ENCODE measurements at places on chromosomes 6 and 20.

DNA sequence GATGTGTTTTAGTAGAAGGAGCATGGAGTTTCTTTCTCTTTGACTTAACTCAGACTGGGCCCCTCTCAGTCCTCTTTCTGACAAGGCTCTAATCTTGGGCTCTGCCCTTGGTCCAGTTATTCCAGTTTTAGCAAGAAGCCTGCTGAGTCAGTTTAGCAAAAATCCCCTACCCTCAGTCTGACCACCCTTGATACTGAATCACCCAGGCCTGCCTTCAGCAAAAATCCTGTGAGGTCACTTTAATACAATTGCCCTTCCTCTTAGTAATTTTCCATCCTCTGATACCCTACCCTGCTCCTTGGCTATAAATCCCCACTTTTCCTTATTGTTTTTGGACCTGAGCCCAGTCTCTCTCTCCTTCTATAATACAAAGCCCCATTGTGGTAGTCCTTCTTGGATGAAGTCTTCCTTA lies 326.7 kb upstream of the NOX3 start:
- no peak for DNase-seq

DNA sequence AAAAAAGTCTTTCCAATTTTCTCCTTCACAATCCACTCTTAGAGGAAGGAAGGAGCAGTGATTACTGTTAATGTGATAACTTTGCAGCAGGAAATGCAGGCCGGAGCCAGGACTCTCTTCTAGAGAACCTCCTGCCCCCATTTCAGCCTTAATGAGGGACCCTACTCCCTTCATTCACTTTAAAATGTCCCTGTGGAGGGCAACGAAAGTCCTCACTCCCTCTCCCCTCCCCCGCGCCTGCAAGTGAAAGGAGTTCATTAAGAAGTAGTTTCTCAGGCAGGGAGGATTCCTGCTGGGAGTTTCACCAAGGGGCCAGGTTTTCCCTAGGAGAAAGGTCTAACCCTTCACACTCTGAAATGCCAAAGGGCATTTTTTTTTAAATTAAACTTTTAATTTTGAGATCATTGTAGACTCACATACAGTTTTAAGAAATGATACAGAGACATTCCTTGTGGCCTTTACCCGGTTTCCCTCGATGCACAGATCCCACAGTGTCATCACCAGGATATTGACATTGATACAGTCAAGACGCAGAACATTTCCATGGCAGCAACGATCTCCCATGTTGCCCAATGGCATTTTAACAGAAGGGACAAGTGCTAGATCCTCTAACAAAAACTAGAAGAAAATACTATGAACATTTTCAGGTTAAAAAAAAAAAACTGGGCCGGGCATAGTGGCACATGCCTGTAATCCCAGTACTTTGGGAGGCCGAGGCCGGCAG lies 6.8 kb upstream of the COMMD7 start:
- DNase-seq = no peak

- DNase-seq = peak; percentile 94
These were observed at the start of gene NAPB for GRCh38 chr20:23420943-23421931. TSS of gene NAPB (minus strand) at chr20:23421488. CDS start at chr20:23421402, 86 bp downstream.

- no peak for DNase-seq
These were observed 39.7 kb downstream of the TRAM2 start for GRCh38 chr6:52537001-52537753.

GRCh38 chr6:142399739-142400138 lies 97.9 kb downstream of the ADGRG6 start:
- no peak for DNase-seq

- DNase-seq = no peak
These were observed 3.3 kb upstream of the HDDC2 start for GRCh38 chr6:125304970-125305660.

GRCh38 chr6:30340589-30341054 lies 4.3 kb upstream of the RPP21 start:
- no peak for DNase-seq

DNA sequence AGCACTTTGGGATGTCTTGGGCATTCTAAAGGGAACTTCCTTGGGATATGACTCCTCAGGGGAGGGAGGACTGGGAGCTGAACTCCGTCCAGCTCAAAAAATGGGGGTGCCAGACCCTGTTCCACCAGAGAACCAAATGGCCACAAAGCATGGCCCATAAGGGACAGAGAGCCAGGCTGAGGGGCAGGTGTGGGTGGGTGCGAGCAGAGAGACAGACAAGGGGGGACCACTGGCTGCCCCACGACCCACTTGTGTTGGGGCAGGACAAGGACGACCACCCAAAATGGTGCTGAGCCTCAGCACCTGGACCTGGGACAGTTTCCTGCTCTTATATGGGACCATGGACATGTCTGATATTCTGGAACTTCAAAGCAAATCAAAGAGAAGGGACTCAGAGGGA lies 148.2 kb upstream of the MLN start:
- DNase-seq = no peak

DNA sequence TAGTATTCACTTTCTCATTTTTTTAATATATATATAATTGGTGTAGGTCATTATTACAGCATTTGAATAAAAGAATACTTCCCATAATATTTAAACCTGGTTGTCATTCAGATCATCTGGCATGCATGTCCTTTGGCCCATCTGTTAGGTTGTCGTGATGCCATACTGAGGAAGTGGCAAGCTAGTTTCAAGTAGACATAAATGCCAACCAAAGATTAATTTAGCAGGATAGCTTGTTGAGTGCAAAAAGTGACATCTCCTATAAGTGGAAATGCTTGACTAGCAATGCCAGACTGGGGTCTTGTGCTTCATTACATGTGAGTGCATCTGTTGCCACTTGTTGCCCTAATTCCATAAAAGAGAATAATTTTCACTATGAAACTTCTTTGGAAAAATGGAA lies 1044.7 kb downstream of the GRIK2 start:
- DNase-seq = no peak

- DNase-seq = no peak
These were observed 393.1 kb upstream of the ID4 start for GRCh38 chr6:19444041-19444440.

DNA sequence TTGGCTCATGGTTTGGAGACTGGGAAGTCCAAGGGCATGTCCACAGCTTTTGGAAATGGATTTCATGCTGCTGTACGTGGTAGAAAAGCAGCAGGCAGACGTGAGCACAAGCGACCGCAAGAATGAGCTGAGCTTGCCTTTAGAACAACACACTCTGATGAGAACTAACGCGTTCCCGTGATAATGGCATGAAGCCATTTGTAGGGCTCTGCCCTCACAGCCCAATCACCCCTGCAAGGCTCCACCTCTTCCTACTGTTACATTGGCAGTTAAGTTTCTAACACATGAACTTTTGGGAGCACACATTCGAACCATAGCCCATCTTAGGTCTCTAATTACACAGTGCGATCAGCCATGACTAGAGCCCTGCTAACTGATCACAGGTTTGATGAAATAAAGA lies 107.5 kb upstream of the TMEM170B start:
- DNase-seq = no peak

- no peak for DNase-seq
These were observed 23.5 kb upstream of the CTNNBL1 start for GRCh38 chr20:37670351-37670791.

GRCh38 chr20:41329435-41330342 lies 10.9 kb upstream of the LPIN3 start:
- DNase-seq = no peak

DNA sequence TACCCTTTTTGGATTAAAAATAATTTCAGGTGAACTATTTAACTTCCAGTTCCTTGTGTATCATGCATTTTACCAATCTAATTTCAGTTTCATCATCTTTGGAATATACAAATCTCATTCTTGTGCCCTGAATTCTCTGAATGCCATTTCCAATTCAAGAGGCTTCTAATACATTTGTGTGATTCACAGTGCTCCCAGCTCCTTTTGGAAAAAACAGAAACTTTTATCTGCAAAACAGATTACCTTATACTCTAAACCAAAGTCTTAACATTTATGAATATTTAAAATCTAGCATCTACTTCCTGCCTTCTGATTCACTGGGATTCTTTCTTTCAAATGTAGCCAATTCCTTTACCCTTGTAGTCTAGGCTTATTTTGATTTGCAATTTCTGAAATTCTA lies 11.1 kb upstream of the PEX7 start:
- no peak for DNase-seq

DNA sequence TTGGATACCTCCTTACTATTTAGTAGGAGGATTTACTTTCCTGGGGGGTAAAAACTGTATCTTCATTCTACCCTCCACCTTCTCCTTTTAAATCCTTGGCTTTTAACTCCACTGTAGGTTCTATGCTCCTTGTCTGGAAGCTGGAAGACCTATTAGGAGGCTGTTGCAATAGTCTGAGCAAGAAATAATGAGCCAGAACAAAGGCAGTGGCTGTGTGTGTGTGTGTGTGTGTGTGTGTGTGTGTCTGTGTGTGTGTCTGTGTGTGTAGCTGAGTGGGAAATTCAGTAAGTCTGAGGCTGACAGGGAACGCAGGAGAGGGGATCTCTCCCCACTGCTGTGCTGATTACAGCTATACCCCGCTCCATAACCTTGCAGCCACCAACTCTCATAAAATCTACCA lies 35.8 kb downstream of the HTR1E start:
- DNase-seq = no peak

GRCh38 chr20:45080867-45081624 lies 19.9 kb downstream of the KCNS1 start:
- DNase-seq = no peak

- no peak for DNase-seq
These were observed 659.2 kb downstream of the HDGFL1 start for GRCh38 chr6:23228439-23229024.

DNA sequence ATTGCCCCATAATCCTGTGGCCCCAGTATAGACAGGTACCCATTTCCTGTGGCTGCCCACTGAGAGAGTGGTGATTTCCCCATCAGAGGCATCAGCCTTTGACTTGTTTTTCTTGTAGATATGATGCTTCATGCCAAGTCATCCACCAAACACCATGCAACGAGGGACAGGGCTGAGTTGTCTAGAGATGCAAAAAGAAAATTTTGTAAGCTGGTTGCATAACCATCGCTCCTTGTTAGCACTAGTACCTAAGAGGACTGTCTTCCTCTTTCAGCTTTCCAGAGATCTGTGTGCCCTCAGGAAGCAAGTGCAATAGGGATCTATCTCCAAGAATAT lies 166.8 kb downstream of the BCAS1 start:
- no peak for DNase-seq

GRCh38 chr6:156658966-156659821 lies 118.0 kb upstream of the ARID1B start:
- DNase-seq = no peak
